Natural killer cell (primary cell): ENCODE measurements at places on chromosomes 12 and 14. TPM values are rescaled to one million over a fixed set of nuclear protein-coding genes. Genes with fewer than 3 reads are reported as not detected.

DNA sequence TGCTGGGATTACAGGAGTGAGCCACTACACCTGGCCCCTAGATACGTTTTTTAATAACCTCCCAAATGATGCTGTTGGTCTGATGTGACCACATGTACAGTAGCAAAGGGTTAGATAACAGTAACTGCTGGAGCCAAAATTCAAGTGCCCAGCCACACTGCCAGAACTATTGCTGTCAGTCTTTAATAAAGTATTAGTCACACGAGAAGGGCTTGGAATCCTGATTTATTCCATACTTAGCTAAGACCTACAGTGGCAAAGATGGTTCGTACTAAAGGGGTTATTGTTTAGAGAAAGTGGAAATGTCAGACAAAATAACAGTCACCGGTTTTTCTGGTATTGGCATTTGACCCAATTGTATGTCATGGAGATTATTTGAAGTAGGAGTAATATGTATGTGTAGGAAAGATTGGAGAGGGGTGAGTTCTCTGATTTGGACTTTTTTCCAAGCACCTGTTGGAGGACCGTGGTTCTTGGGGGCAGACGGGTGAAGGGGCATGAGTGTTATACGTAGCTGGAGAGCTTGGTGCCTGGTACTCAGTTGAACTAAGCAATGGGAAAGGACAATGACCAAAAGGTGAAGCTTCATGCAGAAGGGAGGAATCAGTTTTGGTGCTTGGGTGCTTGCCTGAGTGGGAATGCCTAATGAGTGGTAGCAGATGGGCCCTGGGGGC is 9.7 kb downstream of the TUBA1C start:
- H3K36me3 ChIP-seq = peaks cover 29% of the 10 kb centered on the region
- no peak overlapping the region for H3K27ac ChIP-seq
- H3K4me3 ChIP-seq = no peak overlapping the region
- H3K27me3 ChIP-seq = no peaks in the 10 kb centered on the region
- no peaks in the 10 kb centered on the region for H3K4me1 ChIP-seq
- no peak for DNase-seq

DNA sequence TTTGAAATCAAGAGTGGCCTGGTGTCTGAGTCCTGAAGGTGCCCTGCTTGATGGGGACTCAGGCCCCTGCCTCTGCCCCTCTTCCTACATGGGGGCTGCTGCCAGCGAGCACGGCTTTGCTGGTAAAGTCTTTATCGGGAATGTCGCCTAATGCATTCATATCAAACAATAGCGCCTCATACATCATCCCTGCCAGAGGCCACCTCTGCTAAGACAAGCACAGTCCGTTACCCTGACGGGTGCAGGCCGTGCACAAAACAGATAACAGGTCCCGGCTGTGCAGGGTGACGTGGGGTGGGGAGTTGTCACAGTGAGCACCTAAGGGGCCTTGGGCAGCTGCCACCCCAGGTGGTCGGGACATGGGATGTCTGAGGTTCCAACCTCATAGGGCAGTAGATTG is 68.4 kb upstream of the FAM222A start:
- no peak overlapping the region for H3K27ac ChIP-seq
- DNase-seq = no peak
- H3K4me3 ChIP-seq = no peak overlapping the region
- H3K27me3 ChIP-seq = no peaks in the 10 kb centered on the region
- no peaks in the 10 kb centered on the region for H3K4me1 ChIP-seq

Gene INHBE
- not detected for total RNA-seq

Gene ARF6
- 132 TPM for total RNA-seq

Gene PAWR
- 8.1 TPM for total RNA-seq

Gene P2RX7
- 14.1 TPM for total RNA-seq

Gene KCNC2
- not detected for total RNA-seq

DNA sequence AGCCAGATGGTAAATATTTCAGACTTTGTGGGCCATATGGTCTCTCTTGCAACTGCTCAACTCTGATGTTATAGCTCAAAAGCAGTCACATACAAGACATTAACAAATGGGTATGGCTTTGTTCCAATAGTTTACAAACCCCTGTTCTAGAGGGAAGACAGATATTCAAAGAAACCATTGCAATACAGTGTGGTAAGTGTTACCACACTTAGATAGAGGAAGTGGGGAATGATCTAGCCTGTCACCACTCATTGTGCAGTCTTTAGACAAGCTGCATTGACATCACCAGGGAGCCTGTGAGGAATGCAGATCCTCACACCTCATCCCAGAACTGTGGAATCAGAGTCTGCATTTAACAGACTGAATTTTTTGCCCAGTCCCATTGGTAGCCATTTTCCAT is 80.0 kb upstream of the RGS6 start:
- DNase-seq = no peak
- H3K36me3 ChIP-seq = no peaks in the 10 kb centered on the region
- no peak overlapping the region for H3K4me3 ChIP-seq

Gene GLIPR1
- total RNA-seq = 115 TPM

- DNase-seq = no peak
- no peaks in the 10 kb centered on the region for H3K4me1 ChIP-seq
- H3K27ac ChIP-seq = no peak overlapping the region
- H3K27me3 ChIP-seq = no peaks in the 10 kb centered on the region
These were observed 323.3 kb upstream of the RTL1 start for GRCh38 chr14:101226603-101227425.

DNA sequence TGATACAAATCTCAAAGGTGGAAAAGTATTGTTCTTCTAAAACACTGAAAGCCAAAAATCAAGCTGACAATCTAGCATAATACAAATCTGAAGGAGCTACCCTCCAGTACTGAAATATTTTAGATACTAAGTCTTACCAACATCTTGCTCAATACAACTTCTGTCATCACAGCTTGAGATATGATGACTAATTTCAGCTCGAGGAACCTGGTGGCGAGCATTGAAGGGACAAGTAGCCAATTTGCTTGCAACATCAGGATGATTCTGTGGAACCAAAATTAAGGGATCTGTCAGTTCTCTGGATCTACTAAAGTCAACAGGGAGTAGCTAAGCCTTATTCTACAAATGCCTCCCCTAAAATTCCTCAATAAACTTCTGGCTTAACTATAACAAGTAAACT is 10.4 kb downstream of the GTSF1 start:
- DNase-seq = no peak
- no peak overlapping the region for H3K4me3 ChIP-seq
- no peaks in the 10 kb centered on the region for H3K36me3 ChIP-seq
- H3K27me3 ChIP-seq = peaks cover 8% of the 10 kb centered on the region

DNA sequence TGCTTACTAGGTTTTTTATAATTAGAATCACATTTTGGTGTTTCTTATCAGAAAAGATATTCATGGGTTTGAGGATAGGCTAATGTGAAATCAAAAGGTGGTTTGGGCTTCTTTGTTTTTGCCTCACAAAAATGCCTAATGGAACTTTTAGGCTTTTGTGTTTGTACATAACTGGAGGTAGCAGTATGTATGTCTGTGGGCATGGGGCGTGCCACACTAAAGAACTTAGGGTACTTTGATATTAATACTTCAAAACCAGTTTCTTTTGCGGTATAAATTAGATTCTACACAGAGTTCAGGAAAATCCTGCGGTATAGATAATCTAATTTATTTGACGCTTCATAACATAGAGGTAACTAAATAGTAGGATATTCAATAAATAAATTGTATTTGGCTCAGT is 1.9 kb downstream of the ETV6 start:
- peak overlapping the region; percentile 86 for H3K4me3 ChIP-seq
- no peaks in the 10 kb centered on the region for H3K27me3 ChIP-seq
- peaks cover 33% of the 10 kb centered on the region for H3K4me1 ChIP-seq
- DNase-seq = peak; percentile 52
- H3K27ac ChIP-seq = peak overlapping the region; percentile 52

DNA sequence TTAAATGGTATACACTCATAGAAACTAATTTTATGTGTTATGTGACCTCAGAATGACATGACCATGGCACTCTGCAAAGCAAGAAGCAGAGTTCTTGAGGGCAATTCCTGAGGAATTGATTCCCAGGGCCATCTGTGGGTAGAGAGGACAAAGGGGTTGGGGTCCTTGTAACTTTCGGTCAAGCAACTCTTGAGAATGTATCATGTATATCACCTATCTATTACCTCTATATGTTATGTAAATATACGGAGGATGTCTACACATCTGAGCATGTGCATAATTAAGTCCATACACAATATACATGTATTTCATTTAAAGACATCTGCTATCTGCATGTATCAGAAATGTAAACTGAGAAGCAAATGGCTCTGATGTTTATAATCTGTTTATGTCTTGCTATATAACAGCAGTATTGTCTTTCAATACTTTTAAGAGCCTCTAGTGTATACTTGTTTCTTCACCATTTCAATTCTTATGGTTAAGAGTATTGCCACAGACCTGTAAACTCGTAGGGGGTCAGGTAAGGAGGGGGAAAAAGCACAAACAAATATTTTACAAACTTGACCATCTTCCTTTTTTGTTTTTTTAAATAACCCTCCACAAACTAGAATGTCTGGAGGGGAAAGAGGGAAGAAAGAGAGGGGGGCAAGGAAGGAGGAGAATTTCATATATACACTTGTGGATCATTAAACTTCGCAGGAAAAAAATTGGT is 4.5 kb downstream of the FOXA1 start:
- H3K36me3 ChIP-seq = no peaks in the 10 kb centered on the region
- H3K4me3 ChIP-seq = no peak overlapping the region
- no peak for DNase-seq
- peaks cover 49% of the 10 kb centered on the region for H3K27me3 ChIP-seq

- H3K4me3 ChIP-seq = no peak overlapping the region
- no peaks in the 10 kb centered on the region for H3K27me3 ChIP-seq
- no peak for DNase-seq
These were observed 113.3 kb downstream of the PTPRO start for GRCh38 chr12:15435597-15435996.

- H3K4me1 ChIP-seq = peaks cover 4% of the 10 kb centered on the region
- no peak for DNase-seq
- H3K27me3 ChIP-seq = no peaks in the 10 kb centered on the region
- no peak overlapping the region for H3K27ac ChIP-seq
- no peak overlapping the region for H3K4me3 ChIP-seq
These were observed 56.2 kb downstream of the DUSP16 start for GRCh38 chr12:12506496-12506890.

Gene DNAJC22
- total RNA-seq = not detected

DNA sequence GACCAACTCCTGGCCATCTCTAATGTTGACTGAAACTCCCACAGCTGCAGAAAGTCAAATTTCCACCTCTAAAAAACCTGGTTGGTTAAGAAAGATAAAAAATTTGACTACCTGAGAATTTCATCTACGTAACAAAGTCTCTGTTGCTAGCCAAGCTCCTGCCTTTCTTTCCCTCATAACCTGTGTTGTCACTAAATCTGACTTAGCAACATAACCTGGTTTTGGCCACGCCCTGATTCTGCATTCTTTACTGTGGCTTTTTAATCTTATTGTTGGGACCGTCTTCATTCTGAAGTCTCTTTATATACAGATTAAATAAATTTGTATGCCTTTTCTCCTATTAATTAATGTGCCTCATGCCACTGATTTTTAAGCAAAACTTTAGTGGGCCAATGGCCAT is 16.1 kb upstream of the CD69 start:
- H3K4me3 ChIP-seq = no peak overlapping the region
- peak; percentile 40 for DNase-seq

- no peak for DNase-seq
- H3K27ac ChIP-seq = no peak overlapping the region
- no peaks in the 10 kb centered on the region for H3K36me3 ChIP-seq
- H3K4me1 ChIP-seq = no peaks in the 10 kb centered on the region
- H3K27me3 ChIP-seq = peaks cover 3% of the 10 kb centered on the region
- no peak overlapping the region for H3K4me3 ChIP-seq
These were observed 64.9 kb upstream of the PCED1B start for GRCh38 chr12:47014474-47014873.

DNA sequence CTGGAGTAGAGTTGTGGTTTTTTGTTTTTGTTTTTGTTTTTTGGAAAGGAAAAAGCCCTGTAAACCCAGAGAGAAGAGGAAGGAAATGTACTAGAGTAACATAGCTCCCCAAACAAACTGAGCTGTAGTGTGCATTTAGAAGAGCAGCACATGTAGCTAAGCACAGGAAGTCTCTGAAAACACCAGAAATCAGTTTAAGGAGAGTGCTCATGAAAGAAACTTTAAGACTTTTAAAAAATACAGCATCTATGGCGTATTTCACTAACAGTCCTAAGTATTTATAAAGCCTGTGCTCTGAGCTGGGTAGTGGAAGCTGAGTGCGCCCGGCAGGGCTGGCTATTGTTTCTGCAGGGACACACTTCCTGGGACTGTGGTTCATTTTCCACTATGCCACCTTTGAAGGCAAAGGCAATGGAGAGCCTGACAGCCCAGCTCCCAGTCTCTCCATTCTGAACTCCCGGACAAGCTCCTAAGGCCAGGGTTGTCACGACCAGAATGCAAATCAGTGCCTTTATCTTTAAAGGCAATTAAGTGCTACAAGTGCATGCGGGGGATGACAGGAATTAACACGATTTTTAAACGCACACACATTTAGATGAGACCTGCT is 45.4 kb downstream of the NIN start:
- no peaks in the 10 kb centered on the region for H3K27me3 ChIP-seq
- peak; percentile 52 for DNase-seq
- peak overlapping the region; percentile 32 for H3K27ac ChIP-seq
- H3K4me1 ChIP-seq = peaks cover 44% of the 10 kb centered on the region
- H3K4me3 ChIP-seq = no peak overlapping the region

DNA sequence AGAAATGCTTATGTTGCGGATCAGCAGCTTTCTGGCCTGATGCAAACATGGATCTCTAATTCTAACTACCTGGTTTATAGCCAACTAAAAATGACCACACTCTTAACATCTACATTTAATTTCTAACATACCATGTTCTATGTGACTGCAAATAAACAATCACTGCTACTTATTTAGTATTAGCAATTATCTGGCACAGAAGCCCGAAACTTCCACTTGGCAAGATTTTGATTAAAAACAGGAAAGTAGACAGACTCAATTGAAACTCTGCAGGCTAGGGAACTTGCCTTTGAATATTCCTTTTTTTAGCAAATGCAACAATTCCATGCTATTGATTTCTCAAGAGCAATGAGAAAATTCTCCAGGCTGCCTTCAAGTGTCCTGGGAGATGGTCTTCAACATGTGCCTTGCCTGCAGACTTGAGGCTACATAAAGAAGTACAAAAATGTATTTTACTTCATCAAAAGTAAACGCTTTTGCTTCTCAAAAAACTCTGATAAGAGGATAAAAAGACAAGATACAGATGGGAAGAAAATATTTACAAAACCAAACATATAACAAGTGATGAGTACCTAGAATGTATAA is 9.1 kb upstream of the TMCC3 start:
- no peak overlapping the region for H3K4me3 ChIP-seq
- H3K36me3 ChIP-seq = no peaks in the 10 kb centered on the region
- no peaks in the 10 kb centered on the region for H3K4me1 ChIP-seq
- H3K27ac ChIP-seq = no peak overlapping the region
- H3K27me3 ChIP-seq = no peaks in the 10 kb centered on the region
